ENCODE measurements at places on chromosomes 7 and 10.

DNA sequence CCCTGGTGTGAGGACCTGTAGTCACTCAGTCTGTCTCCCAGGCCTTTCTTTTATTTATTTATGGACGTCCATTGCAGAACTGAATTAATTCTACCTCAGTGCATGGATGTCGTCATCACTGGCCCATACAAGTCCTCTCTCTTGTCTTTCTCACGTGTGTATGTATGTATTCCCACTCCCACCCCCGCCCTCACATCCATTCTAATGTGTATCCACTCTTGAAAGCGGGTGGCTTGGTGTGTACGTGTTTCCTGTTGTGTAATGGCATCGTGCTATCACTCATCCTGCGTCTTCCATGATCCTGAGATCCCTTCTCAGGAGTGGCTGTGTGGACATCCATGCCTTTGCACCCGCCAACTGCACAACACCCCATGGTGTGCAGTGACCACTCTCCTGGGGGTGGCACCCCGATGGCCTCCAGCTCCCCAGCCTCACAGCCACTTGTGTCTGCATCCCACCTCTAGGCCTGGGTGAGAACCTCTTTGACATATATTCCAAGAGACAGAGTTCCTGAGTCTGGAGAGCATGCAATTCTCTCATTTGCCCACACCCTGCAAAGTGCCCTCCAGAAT, 3.0 kb upstream of the AOC1 start:
- no peak for DNase-seq

GRCh38 chr7:114415064-114415989, 712 bp downstream of the FOXP2 start:
- no peak for DNase-seq

GRCh38 chr7:150852371-150852905, at the start of gene AOC1:
Gene AOC1, plus strand, starts transcription at chr7:150852517. Its CDS starts 3,954 bp downstream, at chr7:150856471.
- no peak for DNase-seq

- DNase-seq: no peak
Measured at GRCh38 chr10:82211346-82211745, 336.4 kb downstream of the NRG3 start.

DNA sequence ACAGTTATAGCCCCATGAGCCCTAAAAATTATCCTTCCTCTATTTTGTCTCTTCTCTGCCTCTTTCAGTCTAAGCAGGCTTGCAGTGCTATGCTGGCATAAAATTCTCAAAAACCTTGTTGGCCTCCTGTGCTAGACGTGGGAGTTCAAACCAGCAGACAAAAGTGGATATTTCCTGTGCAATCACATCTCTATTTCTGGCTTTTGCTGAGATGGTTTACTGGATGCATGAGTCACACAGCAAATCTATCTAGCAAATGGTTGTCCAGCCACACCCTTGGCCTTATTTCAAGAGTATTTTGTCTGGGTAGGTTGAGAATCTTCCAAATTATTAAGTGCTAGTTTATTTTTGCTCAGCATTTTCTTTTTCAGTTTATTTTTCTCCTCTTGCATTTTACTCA, 370.8 kb downstream of the CDC14C start:
- DNase-seq: no peak

- no peak for DNase-seq
Measured at GRCh38 chr7:157690058-157690832, 353.4 kb downstream of the DNAJB6 start.

- DNase-seq: no peak
Measured at GRCh38 chr10:51340366-51340765, 266.1 kb downstream of the PRKG1 start.

DNA sequence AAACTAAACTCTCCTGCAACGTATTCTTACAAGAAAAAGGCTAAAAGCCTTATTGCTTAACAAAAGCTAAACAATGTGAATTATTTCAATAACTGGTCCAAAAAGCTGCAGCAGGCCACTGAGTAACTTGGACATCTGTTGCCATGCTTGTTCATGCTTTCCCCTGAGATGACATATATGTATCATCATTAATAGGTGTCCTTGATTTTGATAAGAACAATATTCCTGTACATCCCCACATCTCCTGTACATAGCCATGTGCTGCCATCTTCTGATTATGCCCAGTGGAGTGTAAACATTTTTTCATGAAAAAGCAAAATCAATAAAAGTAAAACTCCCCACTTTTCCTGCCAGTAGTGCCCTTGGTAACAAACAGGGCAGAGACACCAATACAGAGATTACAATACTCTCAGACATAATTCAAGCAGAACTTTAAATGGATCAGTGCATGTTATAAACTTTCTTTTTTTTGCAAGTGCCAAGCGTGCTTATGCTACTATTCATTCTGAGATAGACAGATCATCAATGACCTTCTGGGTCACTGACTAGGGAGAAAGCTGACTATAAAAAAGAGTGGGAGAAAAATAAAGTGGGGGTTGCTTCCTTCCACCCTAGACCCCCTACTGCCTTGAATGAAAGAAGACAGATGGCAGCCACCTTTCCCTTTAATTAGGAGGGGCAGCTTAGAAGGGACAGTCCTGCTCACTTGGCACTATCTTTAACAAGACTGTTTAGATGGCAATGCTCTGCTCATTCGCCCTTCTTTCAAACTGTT, 205.5 kb upstream of the KLF14 start:
- no peak for DNase-seq

- DNase-seq: no peak
Measured at GRCh38 chr7:76356823-76357222, 2.0 kb downstream of the YWHAG start.

- no peak for DNase-seq
Measured at GRCh38 chr7:94481279-94481678, 28.3 kb upstream of the CASD1 start.

- no peak for DNase-seq
Measured at GRCh38 chr10:6054884-6055283, 7.3 kb downstream of the IL2RA start.

DNA sequence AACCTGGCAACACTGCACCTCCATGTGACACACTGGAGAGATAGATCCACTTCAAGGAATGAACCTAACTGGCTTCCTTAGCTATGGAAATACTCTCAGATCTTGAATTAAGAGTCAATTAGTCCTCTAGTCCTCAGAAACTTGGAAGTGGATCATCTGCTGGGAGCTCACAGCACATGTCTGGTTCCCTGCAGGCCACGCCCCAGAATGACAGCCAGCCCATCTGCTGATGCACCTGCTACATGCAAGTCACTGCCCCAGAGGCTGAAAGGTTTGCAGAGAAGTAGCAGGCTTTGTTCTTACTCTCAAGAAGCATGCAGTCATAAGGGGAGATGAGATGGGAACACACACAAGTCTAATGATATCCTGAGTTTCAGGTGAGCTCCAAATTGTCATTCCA, 275.9 kb downstream of the SKAP2 start:
- DNase-seq: no peak

- DNase-seq: no peak
Measured at GRCh38 chr10:86900955-86901354, 56.5 kb downstream of the MMRN2 start.

DNA sequence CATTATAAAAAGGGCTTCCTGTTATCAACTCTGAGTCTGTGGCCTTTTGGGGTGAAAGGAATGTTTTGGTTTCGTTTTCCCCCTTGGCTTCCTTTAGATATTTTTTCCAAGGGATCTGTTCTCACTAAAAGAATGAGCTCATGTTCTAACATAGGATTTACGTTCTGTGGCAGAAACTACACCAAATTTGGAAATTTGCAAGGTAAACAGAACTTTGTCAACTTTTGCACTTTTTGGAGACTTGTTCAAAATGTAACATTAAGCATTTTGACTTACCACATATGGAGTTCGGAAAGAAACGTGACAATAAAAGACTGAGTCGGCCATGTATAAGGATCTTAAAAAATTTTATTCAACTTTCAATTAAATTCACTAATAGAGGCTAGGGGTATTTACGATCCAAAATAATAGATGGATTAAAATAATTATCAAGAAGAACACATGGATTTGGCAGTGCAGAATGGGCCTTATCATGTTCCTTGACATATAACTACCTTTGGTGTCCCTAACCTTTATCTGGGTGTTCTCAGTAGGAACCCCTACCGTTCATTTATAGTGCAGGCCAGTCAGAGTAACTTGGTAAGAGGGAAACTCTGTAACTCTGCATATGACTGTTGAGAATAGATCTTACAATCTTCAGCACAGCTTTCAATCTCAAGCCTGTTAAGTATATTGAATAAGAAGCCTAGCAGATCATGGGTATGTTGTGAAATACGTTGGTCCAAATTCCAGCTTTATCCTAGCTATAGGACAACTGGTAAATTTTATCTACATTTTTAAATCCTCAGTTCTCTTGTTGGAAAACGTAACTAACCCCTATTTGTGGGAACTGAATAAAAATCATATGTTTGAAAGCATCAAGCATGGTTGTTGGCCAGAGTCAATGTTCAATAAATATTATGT, 11.8 kb downstream of the CPED1 start:
- no peak for DNase-seq

DNA sequence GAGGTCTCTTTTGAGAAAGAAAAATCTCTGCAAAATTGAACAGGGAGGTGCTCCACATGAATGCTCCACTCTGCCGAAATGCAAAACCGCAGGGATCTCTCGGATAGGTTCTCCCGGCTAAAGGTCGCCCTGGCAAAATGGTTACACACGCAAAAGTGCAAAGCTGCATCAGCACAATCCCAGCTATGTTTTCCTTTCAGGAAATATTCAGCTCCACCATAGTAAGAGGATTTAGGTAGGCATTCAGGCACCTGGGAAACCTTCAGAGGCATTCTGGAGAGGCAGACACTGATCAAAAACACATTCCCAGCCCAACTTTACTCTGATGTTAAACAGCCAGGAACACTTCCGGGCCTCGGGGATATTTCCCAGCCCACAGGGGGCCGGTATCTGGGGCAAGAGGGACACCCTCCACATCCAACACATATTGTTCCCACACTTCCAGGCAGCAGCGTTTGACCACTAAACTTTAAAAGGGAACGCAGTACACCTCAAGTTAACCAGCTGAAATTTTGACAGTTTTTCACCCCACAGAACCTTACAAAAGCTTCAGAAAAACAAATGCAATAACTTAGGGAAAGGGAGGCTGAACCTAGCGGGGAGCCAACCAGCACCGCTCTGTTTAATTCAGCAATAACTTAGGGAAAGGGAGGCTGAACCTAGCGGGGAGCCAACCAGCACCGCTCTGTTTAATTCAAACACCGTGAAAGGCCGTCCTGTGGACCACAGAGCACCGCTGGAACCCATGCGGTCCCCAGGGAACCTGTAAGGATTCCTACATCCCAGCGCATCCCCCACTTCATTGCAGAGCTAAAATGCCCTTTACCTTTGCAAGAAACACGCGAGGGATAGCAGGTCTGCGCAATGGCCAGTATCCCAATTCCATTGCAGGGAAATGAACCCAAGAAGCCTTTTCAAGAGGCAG, 45.9 kb downstream of the TNS3 start:
- no peak for DNase-seq

DNA sequence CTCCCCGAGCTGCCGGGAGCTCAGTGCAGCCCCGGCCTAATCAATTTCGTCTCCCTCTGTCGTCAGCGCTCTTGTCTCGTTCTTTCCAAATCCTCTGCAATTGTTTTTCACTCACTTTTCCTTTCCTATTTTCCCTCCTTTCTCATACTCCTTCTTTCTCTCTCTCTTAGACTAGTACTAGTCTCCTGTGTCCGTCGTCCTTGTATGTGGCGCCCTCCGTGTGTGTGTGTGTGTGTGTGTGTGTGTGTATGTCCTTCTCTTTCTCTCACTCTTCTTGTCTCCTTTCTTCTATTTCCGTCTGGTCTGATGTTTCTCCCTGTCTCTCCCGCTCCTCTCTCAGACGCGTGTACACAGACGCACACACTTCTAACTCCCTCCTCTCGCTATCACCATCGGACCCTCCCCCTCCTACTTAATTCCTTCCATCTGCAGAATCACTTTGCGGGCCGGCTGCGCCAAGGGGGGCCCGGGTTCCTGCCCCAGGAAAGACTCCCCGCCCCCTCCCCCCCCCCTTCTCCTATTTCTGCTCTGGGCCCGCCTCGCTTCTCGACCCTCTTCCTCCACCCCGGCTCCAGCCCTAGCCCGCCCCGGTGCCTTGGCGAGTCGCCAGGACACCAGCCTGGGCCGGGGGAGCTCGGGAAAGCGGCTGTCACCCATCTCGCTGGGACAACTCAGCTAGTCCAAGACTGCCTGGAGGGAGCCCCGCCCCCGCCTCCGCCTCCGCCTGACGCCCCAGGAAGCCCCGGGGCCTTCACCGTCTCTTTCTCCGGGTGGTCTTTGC, 743 bp upstream of the ZCCHC24 start:
- DNase-seq: no peak

DNA sequence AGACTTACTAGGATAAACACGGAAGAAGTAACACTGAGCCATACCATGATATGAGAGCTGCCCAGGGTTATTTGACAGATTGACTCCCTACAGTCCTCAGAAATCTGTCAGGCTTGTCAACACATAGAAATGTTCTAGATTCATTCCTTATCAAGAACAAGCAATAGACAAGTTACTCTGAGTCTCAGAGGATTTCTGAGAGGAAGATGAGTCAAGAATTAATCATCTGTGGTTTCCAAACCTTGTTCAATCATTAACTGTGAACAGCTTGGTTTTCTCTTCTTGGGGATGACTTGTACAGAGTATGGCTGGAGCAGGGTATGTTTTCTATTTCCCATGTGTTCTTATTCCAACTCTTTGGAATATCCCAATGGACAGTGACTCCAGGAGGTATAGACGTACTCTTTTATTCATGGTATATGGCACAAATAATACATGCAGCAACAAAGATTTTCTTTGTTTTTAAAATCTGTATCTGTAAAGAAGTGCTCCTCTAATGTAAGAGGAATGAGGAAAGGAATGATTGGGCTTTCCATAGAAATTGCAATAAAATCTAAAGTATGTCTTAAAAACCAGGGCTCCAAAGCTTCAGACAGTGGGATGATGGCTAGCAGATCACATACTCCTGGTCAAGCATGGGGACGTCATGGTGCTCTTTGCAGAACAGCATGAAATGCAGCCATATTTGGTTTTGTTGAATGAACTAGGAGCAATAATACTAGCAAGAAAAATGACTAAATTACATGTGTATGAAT, 11.9 kb upstream of the SFR1 start:
- no peak for DNase-seq

- DNase-seq: no peak
Measured at GRCh38 chr7:55188590-55189138, 169.8 kb downstream of the EGFR start.

GRCh38 chr10:125006188-125006680, 64.3 kb downstream of the ZRANB1 start:
- DNase-seq: no peak

- DNase-seq: no peak
Measured at GRCh38 chr10:26815500-26815899, 45.3 kb downstream of the ABI1 start.

GRCh38 chr7:101841328-101841727, 23.9 kb downstream of the CUX1 start:
- DNase-seq: no peak

DNA sequence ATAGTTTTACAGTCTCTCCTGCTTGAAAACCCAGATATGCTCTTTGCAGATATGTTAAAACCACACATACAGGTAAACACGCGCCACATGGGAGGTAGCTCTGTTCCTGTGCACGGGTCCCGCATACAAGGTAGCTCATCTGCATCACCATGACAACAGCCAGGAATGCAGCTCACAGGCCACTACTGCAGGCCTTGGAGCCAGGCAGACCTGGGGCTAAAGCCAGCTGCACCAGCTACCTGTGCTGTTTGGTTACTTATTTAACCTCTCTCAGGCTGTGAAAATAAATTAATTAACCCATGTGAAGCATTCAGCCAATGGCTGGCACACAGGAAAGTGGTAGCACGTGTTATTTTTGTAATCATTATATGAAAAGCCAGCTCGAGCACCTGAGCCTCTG, 428.3 kb downstream of the TNS3 start:
- no peak for DNase-seq

GRCh38 chr10:109200646-109201045, 722.7 kb downstream of the XPNPEP1 start:
- no peak for DNase-seq

GRCh38 chr10:78079411-78079810, 45.7 kb downstream of the RPS24 start:
- DNase-seq: no peak

Measured in stimulated activated CD8-positive, alpha-beta memory T cell treated with anti-CD3 and anti-CD28 coated beads, Interleukin-12 subunit alpha, Interleukin-12 subunit beta, amount 100 ng/mL, for 1 hour (primary cell).